ENCODE measurements at places on chromosomes 12 and 14.

DNA sequence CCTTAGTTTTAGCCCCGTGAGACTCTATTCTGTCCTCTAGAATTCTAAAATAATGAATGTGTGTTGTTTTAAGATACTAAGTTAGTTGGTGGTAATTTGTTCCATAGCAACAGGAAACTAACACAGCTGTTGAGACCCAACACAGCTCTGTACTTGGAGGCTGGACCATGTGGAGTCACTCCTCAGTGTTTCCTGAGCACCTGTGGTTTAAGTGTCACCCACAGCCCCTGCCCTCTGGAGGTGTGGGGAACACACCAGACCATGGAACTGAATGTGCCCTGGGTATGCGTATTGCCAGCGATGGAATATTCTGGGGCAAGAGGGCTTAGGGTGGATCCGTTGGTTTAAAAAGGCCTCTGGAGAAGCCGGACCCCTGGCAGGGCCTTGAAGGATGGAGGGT is 16.6 kb upstream of the GPR68 start:
- DNase-seq: no peak

DNA sequence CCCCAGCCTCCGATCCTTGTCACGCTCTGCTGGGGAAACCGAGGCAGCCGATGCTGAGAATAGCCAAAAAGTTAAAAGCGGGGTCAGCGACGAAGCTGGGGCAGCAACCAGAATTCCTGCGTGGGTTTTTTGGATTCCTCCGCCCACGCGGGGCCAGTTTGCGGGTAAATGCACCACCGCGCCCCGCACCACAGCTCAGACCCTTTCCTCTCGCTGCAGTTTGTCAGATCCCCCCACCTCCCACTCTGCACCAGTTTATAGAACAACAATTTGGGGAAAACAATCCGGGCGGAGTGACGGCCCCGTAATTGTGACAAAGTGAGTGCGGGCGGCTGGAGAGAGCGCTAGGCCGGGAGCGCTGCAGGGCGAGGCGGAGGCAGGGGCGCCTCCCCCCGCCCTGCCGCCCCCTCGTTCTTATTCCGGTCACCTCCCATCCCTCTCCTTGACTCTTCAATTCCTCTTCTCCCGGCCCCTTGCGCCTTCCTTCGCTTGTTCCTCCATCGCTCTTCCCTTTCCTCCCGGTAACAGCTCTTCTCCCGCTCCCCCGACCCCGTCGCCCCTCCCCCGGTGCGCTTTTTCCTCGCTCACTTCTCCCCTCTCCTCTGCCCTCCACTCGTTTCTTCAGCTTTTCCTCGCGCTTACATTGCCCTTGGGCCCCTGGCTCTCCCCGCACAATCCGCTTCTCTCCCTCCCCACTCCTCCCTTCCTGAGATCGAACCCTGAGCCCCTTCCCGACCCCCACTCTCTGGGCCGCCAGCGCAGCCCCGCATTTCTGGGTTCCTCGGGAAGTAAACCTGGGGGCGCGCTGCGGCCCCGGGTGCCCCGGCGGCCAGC is 646 bp upstream of the DNAJC22 start:
- no peak for DNase-seq

- no peak for DNase-seq
These were observed 45.5 kb upstream of the ERGIC2 start for GRCh38 chr12:29426498-29426897.

GRCh38 chr12:91119089-91119488 is 7.8 kb upstream of the LUM start:
- DNase-seq: no peak

DNA sequence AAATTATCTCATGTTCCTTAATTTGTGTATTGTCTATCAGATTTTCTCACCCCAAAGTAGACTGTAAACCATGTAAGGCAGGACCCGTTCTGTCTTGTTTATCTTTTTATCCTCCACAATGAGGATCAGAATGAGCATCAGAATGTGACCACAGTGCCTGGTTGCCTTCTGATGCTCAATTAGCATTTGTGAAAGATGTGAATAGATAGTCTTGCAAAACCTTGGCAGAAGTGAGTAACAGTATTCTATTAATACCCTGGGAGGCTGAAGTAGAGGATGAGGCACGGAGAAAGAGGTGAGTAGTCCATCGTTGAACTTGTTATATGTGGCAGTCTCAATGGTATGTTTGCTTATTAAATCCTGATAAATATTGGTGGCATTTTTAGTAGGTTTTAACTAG is 781.4 kb downstream of the NRXN3 start:
- DNase-seq: no peak

- DNase-seq: no peak
These were observed 908 bp upstream of the WIF1 start for GRCh38 chr12:65121956-65122469.

GRCh38 chr12:72578327-72578726 is 306.2 kb downstream of the TRHDE start:
- no peak for DNase-seq

DNA sequence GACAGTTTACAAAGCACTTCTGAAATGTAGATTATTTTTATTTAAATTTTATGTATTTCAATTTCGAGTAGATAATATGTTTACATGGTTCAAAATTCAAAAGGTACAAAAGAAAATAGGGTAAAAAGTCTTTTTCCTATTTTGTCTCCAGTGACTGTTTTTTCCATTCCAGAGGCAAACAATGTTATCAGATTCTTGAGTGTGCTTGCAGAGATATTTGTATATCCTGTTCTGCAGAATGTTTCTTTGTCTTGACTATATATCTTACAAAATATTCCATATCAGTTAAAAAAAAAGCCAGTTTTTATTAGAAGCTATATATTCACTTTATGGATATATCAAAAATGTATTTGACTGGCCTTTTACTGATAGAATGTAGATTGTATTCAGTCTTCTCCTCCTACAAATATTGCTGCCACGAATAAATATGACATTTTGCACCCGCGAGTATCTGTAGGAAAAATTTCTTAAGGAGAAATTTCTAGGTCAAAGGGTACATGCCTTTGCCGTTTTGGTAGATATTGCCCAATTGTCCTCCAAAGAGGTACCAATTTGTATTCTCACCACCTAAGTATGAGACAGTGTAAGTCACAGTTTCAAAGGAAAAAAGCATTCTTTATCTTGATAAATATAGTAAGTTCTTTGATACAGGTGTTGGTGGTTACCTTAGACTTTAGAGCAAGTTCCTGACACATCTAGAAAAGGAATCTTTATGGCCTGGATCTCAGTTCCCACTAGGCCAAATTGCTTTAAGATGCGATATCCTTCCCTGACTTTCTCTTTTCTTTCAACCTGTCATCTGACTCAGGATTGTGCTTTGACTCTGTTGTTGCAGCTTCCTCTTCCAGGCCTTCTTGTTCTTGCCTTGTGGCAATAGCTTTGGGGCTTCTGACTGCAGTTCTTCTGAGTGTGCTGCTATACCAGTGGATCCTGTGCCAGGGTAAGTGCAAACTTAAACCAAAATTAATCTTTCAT is 2.3 kb downstream of the KLRG1 start:
- no peak for DNase-seq

GRCh38 chr12:22100958-22101748 is 55.1 kb downstream of the CMAS start:
- peak; percentile 54 for DNase-seq

GRCh38 chr14:44444454-44444853 is 62.6 kb downstream of the FSCB start:
- DNase-seq: no peak

GRCh38 chr12:30988646-30989286 is 62.2 kb downstream of the TSPAN11 start:
- DNase-seq: no peak

DNA sequence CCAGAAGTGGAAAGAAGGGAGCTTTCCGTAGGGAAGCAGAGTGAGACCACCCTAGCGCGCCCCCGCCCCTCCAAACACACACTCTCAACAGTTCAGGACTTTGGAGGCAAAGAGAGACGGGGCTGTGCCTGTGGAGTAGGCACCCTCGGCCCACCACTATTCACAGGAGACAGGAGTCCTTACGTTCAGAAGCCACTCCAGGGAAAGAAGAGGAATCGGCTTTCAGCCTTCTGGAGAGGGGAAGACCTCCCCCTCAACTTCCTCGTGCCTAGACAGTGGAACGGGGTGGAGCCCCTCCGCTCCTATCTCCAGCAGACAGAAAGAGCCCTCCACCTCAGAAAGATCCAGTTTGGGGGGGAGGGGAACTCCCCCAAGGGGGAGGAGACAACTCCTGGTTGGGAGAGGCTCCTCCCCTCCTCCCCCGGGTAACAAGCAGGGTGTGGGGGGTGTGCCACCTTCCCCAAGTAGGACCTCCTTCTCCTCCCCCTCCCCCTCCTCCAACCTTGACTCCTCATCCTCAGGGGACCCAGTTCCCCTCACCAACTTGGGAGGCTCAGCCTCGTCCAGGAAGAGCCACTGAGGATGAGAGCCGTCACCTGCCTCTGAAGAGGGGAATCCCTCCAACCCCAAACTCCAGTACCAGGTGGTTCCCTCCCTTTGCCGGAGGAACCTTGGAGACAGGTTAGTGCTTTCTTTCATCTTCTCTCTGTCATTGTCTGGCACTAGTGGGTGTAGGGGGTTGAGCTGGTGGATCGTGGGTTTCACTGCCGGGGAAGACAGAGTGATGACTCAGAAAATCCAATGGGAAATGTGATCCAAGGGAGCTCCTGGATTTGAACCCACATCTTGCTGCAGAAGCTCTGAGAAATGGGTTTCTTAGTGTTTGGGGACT is 883 bp downstream of the FOXJ2 start:
- peak; percentile 40 for DNase-seq

GRCh38 chr14:74425525-74426201 is 347 bp downstream of the SYNDIG1L start:
- DNase-seq: peak; percentile 45

GRCh38 chr14:22908601-22909000 is 10.3 kb downstream of the RBM23 start:
- no peak for DNase-seq

- DNase-seq: no peak
These were observed 10.7 kb downstream of the GPR19 start for GRCh38 chr12:12685305-12685704.

GRCh38 chr14:48936362-48936761 is 649.8 kb downstream of the RPS29 start:
- peak; percentile 25 for DNase-seq

DNA sequence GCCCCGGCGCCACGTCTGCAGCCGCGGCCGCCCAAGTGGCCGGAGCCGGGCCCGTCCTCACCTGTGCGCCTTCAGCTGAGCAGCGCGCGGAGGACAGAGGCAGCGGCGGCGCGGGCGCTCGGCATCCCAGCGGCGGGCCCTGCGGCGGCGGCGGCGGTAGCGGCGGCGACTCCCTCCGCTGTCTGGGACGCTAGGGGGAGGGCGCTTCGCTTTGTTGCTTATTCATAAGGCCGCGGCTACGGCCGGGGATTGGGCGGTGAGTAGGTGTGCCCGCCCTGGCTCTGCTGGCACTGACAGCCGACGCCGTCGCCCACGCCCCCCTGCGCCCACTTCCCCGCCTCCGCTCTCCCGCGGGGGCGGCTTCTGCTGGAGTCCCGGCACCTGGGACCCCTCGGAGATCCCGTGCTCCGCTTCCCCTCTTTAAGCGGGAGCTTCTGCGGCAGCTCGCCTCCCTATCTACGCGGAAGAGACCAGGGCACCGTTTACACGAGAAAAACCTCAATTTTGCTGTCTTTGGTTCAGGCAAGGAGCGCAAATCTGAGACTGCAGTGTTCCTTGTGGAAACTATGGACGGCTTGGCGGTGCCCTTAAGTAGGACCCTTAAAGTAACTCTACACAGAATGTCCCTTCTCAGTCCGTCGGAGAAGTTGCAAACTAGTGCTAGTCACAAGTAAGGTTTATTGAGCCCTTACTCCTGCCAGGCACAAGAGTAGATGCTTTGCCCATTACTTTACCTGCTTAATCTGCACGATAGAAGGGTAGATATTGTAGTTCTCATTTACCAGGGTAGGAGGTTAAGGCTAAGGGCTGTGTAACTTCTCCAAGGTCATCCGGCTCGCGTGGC is at the start of gene ARMH4:
ARMH4 (minus strand) TSS at position 200 of the 844 bp plus-strand sequence. CDS start 12,855 bp downstream, outside the sequence.
- DNase-seq: peak; percentile 29

- no peak for DNase-seq
These were observed 5.2 kb upstream of the PNMA1 start for GRCh38 chr14:73719361-73719760.

- no peak for DNase-seq
These were observed 252.2 kb upstream of the ATP2B1 start for GRCh38 chr12:89960607-89961394.

DNA sequence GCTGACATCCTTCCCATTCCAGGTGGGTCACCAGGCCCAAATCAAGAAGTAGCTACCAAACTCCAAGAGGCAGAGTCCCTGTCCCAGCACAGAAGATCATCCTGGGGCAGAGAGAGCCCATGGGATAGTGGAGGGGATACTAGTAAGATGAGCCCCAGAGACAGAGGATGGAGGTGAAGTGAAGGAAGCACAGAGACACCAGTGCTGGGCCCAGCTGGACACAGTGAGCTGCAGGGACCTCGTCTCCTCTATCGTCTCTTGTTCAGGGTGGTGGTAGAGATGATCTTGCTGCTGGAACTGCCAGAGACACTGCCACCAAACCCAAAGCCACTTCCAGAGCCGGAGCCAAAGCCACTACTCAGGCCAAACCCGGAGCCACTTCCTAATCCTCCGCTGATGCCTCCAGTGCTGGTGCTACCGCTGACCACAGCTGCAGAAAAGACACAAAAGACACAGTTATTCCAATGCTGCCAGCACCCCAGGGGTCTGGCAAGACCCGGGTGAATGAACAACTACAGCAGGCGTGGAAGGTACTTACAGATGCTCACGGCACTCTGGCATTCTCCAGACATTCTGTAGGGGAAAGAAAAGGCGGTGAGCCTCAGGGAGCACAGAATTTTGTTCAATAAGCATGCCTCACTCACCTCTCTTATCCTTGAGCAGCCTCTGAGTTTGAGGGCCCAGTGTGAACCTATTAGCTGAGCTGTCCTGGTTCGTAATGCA is 6.9 kb downstream of the KRT4 start:
- DNase-seq: no peak

DNA sequence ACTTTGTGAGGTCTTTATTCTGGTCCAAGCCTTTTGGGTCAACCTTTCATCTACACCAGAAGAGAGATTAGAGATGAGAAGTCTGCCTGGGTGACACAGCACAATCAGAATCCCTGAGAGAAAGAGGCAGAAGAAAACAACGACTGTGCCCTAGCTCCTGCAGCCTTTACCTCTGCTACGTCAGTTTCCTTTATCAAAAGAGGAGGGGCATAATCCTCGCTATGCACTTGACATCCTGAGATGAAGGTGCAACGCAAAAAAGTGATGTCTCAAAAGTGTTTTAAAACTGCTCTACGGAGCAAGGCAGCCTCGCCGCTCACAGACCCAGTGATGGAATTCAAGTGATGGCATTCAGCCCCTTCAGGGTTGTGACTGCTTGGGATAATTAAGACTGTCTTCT is 21.7 kb downstream of the ZDHHC22 start:
- DNase-seq: no peak

Data from COLO829 (cell line).